Posterior vena cava (tissue), 2 donors: ENCODE measurements at places on chromosomes 16 and 17. TPM values are rescaled to one million over a fixed set of nuclear protein-coding genes. Genes with fewer than 3 reads are reported as not detected.

The TBC1D26 gene
- not detected for total RNA-seq

The SLC52A1 gene
- total RNA-seq, result not detected

The PRCD gene
- 1.6 TPM for total RNA-seq

The SRRM2 gene
- total RNA-seq, result 360 TPM

The SPNS3 gene
- total RNA-seq, result 0.24 TPM

The ABCC3 gene
- 13.1 TPM for total RNA-seq

The FBXW10B gene
- total RNA-seq, result 0.93 TPM

The ZFP3 gene
- 4.1 TPM for total RNA-seq

The ITPRIPL2 gene
- 106 TPM for total RNA-seq

The SLFN12 gene
- total RNA-seq, result 15.0 TPM

- DNase-seq, result no peak
Observed at GRCh38 chr16:84635702-84636101, 12.6 kb upstream of the KLHL36 start.

GRCh38 chr16:66493490-66494401 lies 56.2 kb downstream of the TK2 start:
- peak; percentile 44 for DNase-seq

GRCh38 chr17:50588391-50589049 lies 28.0 kb downstream of the CACNA1G start:
- DNase-seq, result no peak

GRCh38 chr17:71726341-71726740 lies 394.5 kb upstream of the SOX9 start:
- no peak for DNase-seq

DNA sequence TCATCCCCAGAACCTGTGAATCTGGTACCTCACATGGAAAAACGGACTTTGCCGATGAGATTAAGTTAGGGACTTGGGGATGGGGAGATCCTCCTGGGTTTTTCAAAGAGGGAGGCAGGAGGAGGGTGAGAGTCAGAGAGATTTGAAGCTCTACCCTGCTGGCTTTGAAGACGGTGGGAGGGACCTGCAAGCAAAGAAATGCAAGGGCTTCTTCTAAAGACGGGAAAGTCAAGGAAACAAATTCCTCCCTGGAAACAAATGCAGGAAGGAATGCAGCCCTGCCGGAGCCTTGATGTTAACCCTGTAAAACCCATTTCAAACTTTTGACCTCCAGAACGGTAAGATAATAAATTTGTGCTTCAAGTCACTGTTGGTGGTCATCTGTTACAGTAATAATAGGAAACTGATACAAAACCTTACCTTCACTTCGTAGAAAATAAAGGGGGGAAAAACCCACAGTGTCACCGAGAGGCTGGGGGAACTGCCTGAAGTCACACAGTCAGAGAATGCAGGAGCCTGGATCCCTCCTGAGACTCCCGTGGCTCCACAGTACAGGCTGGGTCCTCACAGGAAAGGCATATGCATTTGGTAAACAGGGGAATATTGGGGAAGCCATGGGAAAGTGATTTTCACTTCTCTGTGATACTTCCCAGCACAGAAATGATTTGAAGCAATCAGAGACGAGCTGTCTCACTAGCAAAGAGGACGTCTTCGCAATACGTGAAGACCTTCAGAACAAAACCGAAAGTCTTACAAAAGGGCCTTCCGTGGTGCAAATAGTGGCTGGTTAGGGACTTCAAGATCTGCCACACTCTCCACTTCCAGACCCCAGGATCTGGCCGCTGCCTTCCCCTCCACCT lies 58.9 kb upstream of the CLEC3A start:
- no peak for DNase-seq

GRCh38 chr16:47036201-47036600 lies 62.7 kb upstream of the DNAJA2 start:
- DNase-seq, result no peak

DNA sequence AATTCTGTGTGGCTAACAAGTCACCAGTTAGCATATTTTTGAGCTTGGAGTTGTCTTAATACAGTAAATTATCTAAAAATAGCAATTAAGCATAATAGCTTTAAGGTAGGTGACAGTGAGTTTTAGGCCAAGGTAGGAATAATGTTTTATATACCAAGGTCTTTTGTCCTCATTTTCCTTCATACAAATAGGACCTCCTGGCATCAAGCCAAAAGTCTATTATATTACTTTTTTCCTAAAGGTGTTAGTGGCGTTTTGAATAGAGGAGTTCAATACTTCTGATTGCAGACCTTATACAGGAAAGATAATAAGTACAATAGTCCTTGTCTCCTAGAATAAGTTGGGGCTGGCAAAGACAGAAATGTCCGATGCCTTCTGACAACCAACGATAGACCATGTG lies 2277.7 kb downstream of the TP53TG3F start:
- no peak for DNase-seq

GRCh38 chr16:67249178-67250044 lies 632 bp downstream of the SLC9A5 start:
- no peak for DNase-seq

DNA sequence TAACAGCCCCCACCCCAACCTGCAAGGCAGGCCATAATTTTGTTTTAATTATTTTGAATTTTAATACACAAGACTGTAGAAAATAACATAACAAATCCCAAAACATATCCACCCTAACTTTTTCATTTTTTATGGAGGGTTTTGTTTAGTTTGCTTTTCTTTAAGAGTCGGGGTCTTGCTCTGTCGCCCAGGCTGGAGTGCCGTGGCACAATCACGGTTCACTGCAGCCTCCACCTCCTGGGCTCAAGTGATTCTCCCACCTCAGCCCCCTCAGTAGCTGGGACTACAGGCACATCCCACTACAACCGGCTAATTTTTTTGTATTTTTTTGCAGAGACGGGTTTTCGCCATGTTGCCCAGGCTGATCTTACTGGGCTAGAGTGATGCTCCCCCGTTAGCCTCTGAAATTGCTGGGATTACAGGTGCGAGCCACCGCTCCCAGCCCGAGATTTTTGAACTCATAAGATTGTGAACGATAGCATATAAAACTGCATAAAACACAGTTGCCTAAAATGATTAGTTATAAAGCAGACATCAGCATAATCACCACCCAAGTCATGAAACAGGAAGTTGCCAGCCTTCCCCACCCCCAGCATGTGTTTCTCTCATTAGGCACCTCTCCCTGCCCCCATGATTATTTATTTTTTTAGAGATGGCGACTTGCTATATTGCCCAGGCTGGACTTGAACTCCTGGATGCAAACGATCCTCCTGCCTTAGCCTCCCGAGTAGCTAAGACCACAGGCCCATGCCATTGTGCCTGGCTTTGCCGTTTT lies 13.6 kb upstream of the DOC2B start:
- peak; percentile 32 for DNase-seq

DNA sequence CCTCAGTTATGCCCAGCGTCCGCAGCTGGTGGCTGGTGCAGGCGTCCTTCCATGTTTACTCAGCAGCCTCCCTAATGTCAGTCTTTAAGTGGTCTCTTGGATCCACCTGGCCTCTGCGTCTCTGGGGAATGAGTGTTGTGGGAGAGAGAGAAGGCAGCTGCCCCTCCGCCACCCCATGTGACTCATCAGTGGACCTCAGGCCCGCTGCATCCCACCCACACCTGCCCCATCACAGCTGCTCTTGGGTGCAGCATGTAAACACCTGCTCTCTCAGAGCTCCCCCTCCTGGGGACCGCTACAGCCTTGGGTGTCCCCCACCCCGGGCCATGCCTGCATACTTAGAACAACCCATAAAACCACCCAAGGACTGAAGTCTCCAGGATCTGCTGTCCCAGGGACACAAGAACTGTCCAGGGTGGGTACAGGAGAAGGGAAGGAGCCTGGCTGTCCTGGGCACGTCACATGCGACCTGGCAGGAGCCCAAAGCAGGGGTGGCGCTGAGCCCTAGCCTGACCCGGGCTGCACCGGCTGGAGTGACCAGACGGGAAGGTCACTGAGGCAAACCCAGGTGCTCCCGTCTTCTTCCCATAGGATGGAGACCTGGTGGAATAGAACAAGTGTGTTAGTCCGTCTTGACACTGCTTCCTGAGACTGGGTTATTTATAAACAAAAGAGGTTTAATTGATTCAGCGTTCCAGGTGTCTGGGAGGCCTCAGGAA lies 4.2 kb downstream of the C16orf90 start:
- DNase-seq, result peak; percentile 81

- no peak for DNase-seq
Observed at GRCh38 chr16:6977291-6977690, 355.4 kb upstream of the RBFOX1 start.

DNA sequence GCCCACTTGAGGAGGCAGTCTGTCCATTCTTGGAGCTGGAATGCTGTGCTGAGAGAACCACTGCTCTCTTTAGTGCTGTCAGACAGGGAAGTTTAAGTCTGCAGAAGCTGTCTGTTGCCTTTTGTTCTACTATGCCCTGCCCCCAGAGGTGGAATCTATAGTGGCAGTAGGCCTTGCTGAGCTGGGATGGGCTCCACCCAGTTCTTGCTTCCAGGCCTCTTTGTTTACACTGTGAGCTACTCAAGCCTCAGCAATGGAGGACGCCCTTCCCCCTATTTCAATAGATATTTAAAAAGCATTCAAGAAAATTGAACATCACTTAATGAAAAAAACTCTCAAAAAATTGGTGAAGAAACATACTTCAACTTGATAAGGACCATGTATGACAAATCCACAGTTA lies 313.5 kb downstream of the PHKB start:
- no peak for DNase-seq

- no peak for DNase-seq
Observed at GRCh38 chr17:56121191-56122051, 31.9 kb upstream of the ANKFN1 start.

DNA sequence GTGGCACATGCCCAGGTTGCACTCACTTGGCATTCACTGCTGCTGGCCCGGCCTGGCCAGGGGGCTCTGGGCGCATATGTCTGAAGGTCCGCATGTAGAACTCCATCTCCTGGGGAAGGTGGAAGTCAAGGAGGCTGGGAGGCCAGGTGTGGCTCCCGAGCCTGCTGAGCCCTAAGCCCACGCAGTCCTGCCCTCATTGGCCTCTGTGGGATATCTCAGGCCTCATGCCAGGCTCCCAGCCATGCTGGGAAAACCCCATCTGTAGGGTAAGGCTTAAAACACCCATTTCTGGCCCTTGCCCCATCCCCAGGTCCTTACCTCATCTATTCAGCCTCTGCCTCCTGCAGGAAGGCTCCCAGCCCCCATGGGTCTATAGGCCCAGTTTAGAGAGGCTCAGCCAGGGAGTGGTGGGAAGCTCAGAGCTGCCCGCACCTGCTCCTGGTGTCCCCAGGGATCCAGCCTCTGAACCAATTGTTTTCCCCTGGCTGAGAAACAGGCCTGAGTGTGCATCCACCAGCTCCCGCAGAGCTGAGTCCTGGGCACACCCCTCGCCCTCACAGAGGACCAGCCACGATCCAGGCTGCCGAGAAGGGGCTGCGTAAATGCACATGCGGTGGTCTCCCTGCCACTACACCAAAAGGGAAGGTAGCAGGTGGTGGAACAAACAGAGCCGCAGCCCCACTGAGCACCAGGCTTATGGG lies 2.3 kb upstream of the TPPP3 start:
- DNase-seq, result no peak

DNA sequence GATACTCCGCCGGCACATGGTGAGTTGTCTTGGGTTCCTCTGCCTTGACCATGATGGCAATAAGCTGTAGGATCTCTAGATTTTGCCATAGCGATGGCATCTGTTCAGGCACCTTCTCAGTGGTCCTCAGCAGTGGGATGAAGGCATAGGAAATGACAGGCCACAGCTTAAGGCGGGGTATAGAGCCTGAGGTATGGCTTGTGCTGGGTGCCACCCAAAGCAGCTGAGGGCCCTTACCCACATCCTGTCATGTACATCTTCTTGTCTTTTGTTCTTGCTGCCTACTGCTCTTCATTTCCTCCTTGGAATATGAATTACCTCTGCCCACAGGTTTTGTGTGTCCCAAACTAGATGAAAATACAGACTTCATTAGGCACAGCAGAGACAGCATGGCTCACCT lies 29.5 kb downstream of the KAT7 start:
- DNase-seq, result no peak

DNA sequence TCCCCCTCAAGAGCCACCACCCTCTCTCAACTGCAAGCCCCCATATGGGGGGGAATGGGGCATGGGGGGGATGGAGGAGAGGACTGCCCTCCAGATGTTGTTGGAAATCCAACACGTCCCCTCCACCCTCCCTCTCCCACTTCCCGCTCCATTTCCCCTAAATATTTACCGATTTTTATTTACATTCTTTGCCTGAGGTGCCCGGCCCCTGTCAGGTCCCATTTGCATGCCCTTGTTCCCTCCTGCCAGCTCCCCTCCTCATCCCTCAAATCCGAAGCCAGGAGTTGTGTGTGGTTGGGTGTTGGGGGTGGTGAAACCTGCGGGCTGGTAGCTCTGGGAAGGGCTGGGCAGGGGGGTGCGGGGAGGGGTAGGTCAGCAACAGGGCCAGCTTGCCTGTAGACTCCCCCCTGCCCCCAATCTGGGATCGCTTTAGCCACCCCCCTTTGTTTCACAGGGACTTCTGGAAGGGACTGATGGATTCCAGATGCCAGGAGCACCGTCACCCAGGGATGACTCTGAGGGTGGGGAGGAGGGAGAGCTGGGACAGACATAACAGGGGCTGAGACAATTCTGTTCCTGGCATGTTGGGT lies 39.7 kb upstream of the NGFR start:
- no peak for DNase-seq

GRCh38 chr16:1770328-1771187 lies 785 bp downstream of the NME3 start:
- peak; percentile 90 for DNase-seq

GRCh38 chr17:82281502-82282238 lies 8.2 kb upstream of the CSNK1D start:
- no peak for DNase-seq

DNA sequence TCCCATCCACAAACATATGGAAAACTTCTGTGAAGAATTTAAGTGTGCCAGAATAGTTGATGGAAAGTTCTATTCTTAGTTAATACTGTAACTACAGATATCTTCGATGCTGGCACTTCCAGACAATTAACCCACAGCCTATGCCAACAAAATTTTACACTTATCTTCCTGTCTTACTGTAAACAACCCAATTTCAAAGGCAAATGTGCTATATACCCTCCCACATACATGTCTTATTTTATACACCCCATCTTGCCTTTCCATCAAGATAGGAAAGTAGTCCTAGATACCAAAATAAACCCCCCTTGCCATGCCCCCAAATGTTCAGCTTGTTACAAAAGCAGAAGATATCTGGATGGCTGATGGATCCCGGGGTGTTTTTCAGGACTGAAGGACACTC lies 306.3 kb downstream of the SLC39A11 start:
- no peak for DNase-seq

GRCh38 chr16:30780549-30780948 lies 6.5 kb downstream of the ZNF629 start:
- no peak for DNase-seq
